Naive thymus-derived CD4-positive, alpha-beta T cell (primary cell): ENCODE measurements at places on chromosomes 11 and 22.

DNA sequence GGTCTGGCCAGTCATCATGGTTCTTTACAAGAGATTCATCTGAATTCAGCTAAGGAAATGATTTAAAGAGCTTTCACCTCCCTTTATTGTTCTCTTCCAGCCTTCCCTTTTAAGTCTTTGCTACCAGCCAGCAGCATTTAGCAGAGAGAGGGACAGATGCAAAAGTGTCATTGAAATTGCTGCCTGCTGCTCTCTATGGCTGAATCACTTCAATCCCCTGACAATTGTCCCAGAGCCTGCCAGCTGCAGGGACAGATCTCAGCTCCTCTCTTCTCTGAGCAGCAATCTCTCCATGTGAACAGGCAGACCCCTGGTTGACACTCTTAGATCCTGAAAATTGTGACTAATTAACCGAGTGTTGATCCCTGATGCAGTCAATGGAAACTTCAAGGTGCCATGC lies 816.9 kb upstream of the CCDC90B start:
- H3K27ac ChIP-seq: no peak overlapping the region
- no peaks in the 10 kb centered on the region for H3K27me3 ChIP-seq
- H3K4me3 ChIP-seq: no peak overlapping the region
- no peaks in the 10 kb centered on the region for H3K4me1 ChIP-seq
- no peak for DNase-seq

- no peak for DNase-seq
- no peak overlapping the region for H3K4me3 ChIP-seq
- no peaks in the 10 kb centered on the region for H3K4me1 ChIP-seq
- no peaks in the 10 kb centered on the region for H3K27me3 ChIP-seq
Observed at GRCh38 chr22:19043121-19044085, 78.8 kb downstream of the DGCR2 start.

- no peak overlapping the region for H3K27ac ChIP-seq
- no peaks in the 10 kb centered on the region for H3K36me3 ChIP-seq
- peaks cover 4% of the 10 kb centered on the region for H3K4me1 ChIP-seq
- no peak overlapping the region for H3K4me3 ChIP-seq
- no peaks in the 10 kb centered on the region for H3K27me3 ChIP-seq
- no peak for DNase-seq
Observed at GRCh38 chr11:118622376-118623268, 15.2 kb downstream of the PHLDB1 start.

DNA sequence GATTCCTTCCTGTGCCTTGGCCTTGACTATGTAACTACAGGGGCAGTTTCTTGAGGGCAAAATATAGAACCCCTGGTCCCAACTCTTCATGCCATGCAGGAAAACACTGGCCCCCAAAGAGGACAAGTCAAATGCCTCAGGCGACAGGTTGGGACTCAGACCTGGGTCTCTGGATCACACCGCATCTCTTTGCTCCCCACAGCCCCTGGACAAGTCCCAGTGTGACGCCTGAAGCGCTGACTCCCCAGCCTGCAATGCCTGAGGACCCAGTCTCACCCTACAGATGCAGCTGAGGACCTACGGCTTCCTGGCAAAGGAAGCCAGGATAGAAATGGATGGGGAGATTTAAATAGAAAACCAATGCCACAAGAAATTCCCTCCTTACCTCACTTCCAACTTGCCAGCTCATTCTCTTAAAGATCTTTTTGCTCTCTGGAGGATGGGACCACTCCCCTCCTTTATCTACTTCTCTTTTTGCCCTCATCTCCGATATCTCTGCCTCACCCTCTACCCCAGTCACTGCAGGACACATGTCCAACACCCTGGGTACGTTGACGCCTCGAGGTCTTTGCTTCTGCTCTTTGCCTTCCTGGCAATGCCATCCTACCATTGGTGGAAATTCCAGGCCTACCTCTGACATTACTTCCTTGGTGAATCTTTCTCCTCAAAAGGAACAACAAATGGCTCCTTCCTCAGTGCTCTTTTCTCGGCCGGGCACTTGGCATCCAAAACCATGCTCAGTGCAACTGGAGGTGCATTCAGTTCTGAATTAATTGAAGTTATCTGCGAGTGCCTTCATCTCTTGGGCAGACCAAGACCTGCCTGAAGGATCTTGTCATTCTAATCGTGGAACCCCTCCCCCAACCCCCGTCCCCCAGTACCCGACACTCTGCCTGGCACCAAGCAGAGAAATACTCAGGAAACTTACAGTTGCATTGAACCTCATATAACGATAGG lies 2.0 kb upstream of the PRDM11 start:
- H3K27me3 ChIP-seq: no peaks in the 10 kb centered on the region
- no peak for DNase-seq
- peaks cover 13% of the 10 kb centered on the region for H3K4me1 ChIP-seq

DNA sequence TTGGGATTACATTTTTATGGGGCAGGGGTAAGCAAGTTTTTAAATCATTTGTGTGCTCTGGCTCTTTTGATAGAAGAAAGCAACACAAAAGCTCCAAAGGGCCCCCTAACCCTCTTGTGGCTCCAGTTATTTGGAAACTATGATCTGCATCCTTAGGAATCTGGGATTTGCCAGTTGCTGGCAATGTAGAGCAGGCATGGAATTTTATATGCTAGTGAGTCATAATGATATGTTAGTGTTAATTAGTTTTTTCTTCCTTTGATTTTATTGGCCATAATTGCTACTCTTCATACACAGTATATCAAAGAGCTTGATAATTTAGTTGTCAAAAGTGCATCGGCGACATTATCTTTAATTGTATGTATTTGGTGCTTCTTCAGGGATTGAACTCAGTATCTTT lies 10.1 kb downstream of the RAG1 start:
- no peak for DNase-seq
- H3K4me1 ChIP-seq: no peaks in the 10 kb centered on the region
- H3K4me3 ChIP-seq: no peak overlapping the region
- no peak overlapping the region for H3K27ac ChIP-seq
- peaks cover 7% of the 10 kb centered on the region for H3K27me3 ChIP-seq

GRCh38 chr11:118287006-118287405 lies 17.5 kb upstream of the CD3E start:
- H3K27me3 ChIP-seq: no peaks in the 10 kb centered on the region
- H3K27ac ChIP-seq: no peak overlapping the region
- DNase-seq: no peak
- H3K4me1 ChIP-seq: peaks cover 10% of the 10 kb centered on the region

DNA sequence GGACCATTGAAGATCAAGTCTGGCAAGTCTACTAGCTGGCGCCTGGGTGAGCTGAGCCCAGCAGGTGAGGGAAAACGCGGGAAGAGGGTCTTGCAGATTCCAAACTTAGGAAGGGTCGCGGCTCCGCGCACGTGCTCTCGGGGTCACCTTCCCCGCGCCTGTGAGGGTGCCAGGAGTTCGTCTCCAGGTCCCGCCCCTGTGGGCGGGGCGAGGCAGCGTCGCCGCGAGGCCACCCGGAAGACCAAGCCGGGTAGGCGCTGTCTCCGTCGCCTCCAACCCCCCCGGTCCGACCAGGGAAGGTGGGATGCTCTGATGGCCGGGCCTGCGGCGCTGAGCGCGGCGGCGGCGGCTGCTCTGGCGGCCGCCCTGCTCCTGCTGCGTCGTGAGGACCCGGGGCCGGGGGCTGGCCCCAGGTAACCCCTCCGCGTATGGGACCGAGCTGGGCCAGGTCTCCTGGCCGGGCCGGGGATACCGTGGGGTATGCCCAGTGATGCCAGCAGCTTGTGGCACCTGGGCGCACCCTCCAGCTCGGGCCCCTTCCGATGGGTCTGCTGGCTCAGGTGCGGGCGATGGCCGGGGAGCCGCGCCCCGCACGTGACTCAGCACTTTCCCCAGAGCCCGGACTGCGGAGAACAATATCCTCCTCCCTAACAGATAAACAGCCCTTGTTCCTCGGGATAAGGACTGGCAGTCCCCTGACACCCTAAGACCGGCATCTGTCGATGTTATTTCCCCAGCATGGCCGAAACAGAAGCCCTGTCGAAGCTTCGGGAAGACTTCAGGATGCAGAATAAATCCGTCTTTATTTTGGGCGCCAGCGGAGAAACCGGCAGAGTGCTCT lies at the start of gene HTATIP2:
HTATIP2 (plus strand) TSS at position 215 of the 841 bp plus-strand sequence; CDS start at position 739, 524 bp downstream.
- peak; percentile 74 for DNase-seq
- H3K36me3 ChIP-seq: no peaks in the 10 kb centered on the region
- H3K27ac ChIP-seq: peak within 1 kb of the TSS; percentile 77

DNA sequence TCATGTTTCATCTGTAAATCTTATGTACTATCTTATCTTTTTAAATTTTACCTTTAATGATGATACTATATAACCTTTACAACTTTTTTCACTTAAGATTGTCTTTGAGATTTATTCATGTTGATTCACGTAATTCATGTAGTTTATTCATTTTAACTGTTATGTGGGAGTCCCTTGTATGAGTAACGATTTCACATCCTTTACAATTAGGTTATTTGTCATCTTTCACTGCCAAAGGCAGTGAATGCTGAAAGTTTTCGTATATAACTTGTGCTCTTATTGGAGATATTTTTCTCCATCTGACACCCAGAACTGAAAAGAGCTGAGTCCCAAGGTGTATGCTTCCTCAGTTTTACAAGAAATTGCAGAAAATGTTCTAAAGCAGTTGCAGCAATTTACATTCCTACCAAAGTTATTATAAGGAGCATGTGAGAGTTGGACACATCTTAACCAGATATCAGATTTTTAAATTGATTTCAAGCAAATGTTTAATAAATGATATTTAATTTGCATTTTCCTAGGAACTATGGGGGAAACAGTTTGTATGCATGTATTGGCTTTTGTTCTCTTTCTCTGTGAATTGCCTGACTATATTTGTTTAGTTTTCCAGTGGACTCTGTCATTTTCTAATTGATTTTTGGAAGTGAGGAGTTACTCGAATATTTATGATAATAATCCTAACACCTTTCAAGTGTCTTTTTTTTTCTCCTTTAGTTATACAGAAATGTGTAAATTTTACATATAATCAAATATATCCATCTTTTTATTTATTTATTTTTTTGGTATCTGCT lies 6.4 kb downstream of the ARL14EP start:
- no peak overlapping the region for H3K4me3 ChIP-seq
- DNase-seq: no peak
- no peaks in the 10 kb centered on the region for H3K36me3 ChIP-seq
- H3K27me3 ChIP-seq: no peaks in the 10 kb centered on the region
- H3K4me1 ChIP-seq: peaks cover 25% of the 10 kb centered on the region

- H3K36me3 ChIP-seq: no peaks in the 10 kb centered on the region
- no peak overlapping the region for H3K27ac ChIP-seq
- no peak overlapping the region for H3K4me3 ChIP-seq
- no peaks in the 10 kb centered on the region for H3K27me3 ChIP-seq
Observed at GRCh38 chr22:40797427-40797826, 21.7 kb downstream of the SLC25A17 start.
